ENCODE measurements at places on chromosomes 2 and 18.

GRCh38 chr2:102033750-102034682 is 42.3 kb downstream of the IL1R2 start:
- DNase-seq, result no peak

DNA sequence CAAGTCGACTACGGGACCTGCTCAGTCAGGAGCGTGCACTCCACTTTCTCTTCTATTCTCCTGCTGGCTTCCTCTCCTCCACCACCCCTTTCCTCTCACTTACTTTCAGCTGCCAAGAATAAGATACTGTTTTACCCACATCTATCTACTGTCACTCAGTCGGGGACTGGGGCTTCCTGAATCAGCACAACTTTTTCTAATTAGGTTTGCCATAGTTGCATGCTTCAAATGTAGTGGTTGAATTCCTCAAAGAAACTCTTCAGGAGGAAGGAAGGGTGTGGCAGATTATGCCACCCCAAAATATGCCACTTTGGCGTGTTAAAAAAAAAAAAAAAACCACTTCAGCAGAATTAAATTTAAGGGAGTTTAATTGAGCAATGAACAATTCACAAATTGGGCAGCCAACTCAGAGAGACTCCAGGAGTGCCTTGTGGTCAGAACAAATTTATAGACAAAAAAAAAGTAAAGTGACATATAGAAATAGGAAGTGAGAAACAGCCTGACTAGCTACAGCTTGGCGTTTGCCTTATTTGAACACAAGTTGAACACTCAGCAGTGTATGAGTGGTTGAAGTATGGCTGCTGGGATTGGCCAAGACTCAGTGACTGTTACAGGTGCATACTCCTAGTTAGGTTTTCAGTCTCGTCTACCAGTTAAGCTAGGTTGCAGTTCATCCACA is 32.5 kb upstream of the RMDN2 start:
- no peak for DNase-seq

- DNase-seq, result no peak
These were observed 450.1 kb downstream of the LPIN1 start for GRCh38 chr2:12196495-12196894.

GRCh38 chr2:240636563-240637115 is 11.4 kb downstream of the GPR35 start:
- DNase-seq, result no peak

DNA sequence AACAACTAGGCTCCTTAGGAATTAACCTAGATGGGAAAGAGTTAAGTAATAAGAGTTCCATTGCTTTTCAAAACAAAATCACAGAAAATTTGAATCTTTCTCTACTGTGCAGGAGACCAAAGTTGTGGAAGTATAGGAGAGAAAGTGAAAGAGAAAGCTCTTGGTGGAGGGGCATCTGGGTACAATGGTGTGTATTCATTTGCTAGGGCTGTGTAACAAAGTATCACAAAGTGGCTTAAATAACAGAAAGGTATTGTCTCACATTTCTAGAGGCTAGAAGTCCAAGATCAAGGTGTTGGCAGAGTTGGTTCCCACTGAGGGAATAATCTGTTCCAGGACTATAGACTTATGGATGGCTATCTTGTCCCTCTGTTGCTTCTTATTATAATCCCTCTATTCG is 50.5 kb upstream of the GORASP2 start:
- no peak for DNase-seq

GRCh38 chr2:189951791-189952535 is 110.6 kb downstream of the MSTN start:
- no peak for DNase-seq

- no peak for DNase-seq
These were observed 65.1 kb upstream of the ODC1 start for GRCh38 chr2:10513201-10513600.

GRCh38 chr2:143524559-143525401 is 395.6 kb downstream of the ARHGAP15 start:
- DNase-seq, result no peak

DNA sequence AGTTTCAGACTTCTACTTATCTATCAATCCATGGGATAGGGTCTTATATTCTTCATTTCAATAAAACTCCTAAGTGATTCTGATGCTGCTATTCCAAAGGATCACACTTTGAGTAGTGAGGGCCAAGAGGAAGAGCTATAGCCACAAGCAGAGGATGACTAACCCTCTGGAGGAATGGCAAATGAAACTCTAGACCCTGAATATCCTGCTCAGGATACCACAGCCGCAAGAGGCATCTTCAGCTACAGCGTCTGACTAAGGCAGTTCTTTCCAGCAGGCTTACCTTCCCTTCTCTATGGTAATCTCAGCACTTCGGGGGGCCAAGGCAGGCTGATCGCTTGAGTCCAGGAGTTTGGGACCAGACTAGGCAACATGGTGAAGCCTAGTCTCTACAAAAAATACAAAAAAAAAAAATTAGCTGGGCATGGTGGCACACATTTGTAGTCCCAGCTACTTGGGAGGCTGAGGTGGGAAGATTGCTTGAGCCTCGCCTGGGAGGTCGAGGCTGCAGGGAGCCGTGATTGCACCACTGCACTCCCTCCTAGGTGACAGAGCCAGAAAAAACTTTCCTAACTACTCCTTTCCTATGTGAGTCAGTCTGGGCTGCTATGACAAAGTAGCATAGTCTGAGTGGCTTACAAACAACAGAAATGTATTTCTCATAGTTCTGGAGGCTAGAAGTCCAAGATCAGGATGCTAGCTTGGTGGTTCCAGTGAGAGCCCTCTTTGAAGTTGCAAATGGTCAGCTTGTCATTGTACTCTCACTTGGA is 371.9 kb downstream of the IRS1 start:
- DNase-seq, result no peak

GRCh38 chr2:234789556-234790325 is 162.1 kb upstream of the SH3BP4 start:
- DNase-seq, result no peak

DNA sequence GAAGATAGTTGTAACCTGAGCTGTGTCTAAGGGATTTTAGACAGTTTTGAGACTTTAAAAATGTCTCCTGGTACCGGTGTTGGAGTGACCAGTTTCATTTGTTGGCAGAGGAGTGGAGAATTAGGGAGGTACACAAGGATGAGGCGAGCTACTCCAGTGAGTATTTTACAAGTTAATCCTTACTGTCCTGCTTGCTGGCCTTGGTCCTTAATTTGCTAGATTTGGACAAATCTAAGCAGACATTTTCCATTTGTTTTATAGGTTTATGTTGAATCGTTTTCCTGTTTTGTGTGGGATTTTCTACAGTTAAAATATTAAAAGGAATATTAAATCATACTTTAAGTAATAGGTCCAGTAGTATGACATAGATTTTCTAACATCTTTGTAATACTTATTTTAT is 101.8 kb downstream of the ZNF407 start:
- DNase-seq, result no peak

DNA sequence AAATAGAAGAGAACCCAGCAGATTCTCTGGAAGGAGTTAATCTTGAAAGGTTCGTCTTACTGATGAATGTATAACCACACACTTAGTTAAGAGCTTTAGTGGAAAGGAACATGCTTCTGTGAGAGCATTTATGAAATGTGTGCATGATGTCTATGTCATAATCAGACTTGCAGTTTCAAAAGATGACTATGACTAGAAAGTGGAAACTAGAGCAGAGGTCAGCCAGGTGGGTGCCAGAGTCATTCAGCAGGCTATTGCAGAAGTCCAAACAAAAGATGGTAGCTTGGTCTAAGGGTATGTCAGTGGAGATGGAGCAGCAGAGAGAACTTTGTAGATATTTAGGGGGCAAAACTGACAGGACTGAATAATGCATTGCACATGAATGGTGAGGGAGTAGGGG is 825.8 kb downstream of the DCC start:
- DNase-seq, result no peak

GRCh38 chr2:229749779-229750178 is 35.4 kb upstream of the DNER start:
- no peak for DNase-seq

- no peak for DNase-seq
These were observed 14.9 kb downstream of the ESPNL start for GRCh38 chr2:238114851-238115660.

DNA sequence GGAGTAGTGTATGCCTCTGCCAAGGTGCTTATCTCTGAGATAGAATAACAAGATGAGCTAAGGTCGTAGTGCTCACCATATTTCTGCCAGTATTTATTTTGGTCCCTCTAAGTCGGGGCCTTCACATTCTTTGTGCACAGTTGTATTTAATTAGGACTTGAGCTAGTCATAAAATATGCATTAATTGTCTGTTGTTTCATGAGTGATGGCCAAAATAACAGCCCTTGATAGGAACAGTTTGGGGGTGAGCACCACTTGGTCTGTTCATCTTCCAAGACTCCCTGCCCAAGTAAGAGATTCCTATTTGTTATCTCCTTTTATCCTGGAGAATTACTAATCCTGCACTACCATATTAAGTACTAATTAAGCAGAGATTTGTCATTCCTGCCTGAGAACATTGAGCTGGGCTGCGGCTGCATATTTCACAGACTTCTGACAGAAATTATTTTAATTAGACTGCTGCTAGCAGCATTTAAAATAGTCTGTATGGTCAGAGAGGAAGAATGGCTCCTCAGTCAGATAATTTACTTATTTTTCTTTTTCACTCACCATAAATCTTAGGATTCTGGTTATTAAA is 435.1 kb downstream of the MTX2 start:
- no peak for DNase-seq

DNA sequence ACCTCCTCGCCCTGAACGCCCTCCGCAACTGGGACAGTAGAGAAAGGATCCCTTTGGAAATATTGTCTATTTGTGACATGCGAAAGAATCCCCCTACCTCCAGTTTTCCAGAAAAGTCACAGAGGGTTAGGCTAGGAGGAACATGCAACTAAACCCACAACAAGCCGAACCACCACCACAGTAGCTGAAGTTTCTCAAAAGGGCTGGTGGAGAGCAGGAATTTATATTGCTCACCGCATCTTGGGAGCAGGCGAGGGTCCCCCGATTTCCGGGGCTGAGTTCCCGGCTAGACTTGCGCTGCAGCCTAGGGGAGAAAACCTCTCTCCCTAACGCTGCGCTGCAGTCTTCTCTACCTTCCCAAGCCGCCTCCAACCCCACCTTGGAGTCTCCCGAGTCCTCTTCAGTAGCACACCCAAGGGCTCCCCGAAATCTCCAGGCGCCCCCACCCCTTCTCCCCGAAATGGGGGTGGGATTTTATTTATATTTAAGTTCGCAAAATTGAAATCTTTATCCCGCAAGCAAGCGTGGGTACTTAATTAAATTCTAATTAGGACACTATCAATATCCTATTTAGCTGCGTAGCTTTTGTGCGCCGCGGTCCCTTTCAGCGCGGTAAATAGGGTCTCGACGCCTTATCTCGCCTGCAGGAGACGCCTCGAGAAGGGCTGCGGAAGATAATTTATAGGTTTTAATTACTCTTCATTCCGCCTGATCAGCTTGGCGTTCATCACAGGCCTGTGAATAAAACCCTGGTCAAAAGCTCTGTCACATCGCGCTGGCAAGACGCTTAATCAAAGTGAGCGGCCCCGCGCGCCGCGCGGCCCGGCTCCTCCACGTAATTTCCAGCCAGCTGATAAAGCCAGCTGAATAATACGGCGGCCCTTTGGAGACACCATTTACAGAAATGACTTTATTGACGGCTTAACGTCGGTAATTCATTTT is 2.0 kb upstream of the EN1 start:
- no peak for DNase-seq

DNA sequence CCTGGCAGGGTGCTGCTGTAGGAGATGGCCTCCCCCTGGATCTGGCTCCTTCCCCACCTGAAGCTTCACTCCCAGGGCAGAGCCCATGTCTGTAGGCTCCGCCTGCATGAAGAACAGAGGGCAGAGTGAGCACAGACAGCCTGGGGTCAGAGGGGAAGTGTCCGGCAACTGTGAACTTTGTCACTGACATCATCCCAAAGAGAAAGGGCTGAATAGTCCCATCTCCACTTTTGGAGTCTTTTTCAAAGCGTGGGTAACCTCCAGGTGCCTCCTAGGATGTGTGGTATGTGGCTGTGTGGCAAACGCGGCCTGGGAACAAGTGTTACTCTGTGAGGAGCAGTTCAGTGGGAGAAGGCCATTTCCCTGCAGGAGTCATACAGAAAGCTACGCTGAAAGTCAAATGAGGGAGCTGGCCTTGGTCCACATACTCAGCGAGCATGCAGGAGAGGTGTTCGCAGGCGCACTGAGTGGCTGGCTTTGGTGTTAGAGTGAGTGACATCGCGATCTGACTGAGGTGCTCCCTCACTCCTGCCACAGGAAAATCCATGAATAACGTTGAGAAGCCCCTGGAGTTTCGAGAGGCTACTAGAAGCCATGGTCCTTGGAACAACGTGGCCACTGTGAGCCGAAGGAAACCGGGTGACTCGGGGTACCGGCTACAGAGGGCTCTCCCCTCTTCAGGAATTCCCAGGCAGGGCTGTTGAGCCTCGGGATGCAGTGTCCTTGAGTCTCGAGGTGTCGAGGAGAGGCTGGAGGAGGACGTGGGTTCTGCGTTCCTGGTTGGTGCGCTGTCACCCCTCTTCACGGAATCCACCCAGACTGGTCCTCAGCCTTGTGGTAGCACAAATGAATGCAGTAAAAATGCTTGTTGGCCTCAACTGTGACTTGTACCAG is 54.7 kb downstream of the CABLES1 start:
- no peak for DNase-seq

DNA sequence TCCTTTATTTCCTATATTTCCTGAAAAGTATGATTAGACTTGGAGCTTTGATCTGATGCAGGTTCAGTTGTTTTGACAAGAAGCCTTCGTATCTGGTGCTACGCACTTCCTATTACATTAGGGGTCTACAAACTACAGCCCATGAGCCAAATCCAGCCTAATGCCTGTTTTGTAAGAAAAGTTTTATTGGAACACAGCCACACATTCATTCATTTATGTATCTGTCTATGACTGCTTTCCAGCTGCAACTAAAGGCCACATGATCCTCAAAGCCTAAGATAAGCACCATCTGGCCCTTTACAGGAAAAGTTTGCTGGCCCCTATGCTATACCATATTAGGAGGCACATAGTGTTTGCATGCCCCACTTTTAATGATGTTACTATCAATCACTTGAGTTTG is 26.0 kb downstream of the EIF2AK3 start:
- DNase-seq, result no peak

DNA sequence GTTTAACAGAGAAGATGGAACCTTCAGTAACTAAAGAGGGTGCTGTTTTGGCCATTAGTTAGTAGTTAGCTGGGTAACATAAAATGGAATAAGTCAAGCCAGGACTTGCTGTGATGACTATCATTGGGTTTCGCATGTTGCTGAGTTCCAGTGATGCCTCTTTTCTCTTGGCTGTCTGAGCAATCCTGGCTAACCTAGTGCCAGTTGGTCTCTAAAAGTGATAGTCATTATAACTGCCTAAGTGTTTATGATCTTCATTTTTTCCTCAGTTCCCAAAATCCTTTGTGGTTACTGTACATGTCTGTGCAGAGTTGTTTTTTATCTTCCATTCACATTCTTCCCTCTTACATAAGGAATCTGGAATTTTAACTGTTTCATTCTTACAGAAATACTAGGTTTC is 33.4 kb downstream of the WDR43 start:
- no peak for DNase-seq

GRCh38 chr2:210593166-210593565 is 36.8 kb downstream of the CPS1 start:
- no peak for DNase-seq

- no peak for DNase-seq
These were observed 63.7 kb downstream of the EIPR1 start for GRCh38 chr2:3313781-3314375.

GRCh38 chr18:13318731-13319501 is 100.4 kb downstream of the LDLRAD4 start:
- no peak for DNase-seq

Measured in Caco-2 (cell line).